Stimulated activated CD8-positive, alpha-beta memory T cell treated with anti-CD3 and anti-CD28 coated beads, Interleukin-7, amount 100 ng/mL, for 48 hours (primary cell): ENCODE measurements at places on chromosomes 6 and 20.

GRCh38 chr6:146388736-146389364 lies 154.8 kb upstream of the RAB32 start:
- DNase-seq: no peak

GRCh38 chr6:150541576-150541975 lies 58.1 kb upstream of the PLEKHG1 start:
- no peak for DNase-seq

DNA sequence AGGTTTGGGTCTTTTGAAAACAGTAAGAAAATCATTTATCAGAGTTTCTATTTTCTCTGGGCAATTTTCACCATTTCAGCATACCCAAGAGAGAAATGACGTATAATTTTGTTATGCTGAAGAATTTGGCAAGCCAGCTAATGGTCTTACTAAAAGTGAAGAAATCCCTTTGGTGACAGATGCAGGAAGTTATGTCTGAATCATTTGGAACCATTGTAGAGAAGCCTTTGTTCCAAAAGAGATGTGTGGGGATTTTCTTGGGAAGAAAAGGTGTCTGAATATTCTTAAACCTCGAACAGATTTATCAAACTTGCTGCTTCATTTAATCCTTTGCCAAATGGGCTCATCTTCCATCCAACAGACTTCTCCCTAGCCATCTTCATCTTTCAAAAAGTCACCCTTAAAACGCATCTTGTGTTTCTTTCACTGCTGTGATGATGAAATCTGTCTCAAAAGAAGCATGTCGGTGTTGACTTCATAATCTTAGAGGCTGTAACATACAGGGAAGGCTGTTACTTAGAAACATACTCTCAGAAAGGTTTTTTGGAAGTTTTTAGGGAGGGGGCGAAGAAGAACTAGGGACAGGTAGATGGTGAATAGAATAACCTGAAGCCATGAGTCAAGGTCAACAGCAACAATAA lies 39.5 kb downstream of the CITED2 start:
- no peak for DNase-seq

- DNase-seq: no peak
These were observed 244.9 kb downstream of the THBS2 start for GRCh38 chr6:169008641-169009257.

DNA sequence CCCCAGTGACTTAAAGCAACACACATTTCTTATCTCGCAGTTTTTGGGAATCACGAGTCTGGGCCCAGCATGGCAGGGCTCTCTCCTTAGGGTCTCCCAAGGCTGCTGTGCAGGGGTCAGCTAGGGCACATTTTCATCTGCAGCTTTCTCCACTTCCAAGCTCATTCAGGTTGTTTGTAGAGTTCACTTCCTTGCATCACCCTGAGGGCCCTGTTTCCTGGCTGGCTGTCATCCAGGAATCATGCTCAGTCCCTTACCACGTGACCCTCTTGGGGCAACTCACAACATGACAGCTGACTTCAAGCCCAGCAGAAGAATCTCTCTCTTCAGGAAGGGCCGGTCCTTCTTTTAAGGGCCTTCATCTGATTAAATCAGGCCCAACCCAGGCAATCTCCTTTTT lies 21.3 kb downstream of the SNAP25 start:
- DNase-seq: no peak

DNA sequence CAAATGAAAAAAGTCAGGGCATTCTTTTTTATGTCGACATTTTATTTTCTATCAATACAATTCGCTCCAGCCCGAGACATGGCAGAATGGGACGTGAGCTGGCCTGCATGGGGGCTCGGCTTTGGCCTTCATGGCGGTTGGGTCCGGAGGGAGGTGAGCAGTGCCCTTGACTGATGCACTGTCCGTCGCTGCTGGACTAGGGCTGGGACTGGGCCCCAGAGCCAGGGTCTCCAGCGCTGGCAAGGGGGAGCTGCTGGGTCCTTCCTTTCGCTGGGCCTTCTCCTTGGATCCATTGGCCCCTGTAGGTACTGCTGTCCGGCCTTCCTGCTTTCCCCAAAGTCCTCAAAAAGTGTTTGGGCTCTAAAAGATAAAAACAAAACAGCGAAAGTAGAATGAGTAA lies 124.6 kb downstream of the EDN3 start:
- DNase-seq: no peak
